8988T (cell line): ENCODE measurements at places on chromosomes 1 and 21.

GRCh38 chr1:209409780-209410179, 173.7 kb upstream of the CAMK1G start:
- no peak for DNase-seq

DNA sequence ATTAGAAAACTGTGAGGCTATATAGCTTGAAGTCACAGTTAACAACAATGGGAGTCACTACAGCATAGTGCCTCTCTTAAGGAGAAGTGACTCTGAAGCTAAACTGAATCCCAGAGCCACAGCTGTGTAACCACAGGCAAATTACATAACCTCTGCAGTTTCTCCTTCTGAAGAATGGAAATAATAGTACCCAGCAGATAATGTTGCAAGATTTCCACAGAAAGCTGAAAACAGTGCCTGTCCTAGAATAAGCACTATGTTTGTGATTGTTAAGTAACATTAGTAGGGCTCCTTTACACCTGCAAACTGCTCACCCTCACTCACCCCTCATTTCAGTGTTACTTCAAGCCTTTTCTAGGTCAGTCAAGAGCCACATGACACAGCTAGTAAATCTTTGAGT, 886.7 kb downstream of the PLA2G4A start:
- no peak for DNase-seq

GRCh38 chr1:35603468-35603867, 30.4 kb downstream of the TFAP2E start:
- no peak for DNase-seq

DNA sequence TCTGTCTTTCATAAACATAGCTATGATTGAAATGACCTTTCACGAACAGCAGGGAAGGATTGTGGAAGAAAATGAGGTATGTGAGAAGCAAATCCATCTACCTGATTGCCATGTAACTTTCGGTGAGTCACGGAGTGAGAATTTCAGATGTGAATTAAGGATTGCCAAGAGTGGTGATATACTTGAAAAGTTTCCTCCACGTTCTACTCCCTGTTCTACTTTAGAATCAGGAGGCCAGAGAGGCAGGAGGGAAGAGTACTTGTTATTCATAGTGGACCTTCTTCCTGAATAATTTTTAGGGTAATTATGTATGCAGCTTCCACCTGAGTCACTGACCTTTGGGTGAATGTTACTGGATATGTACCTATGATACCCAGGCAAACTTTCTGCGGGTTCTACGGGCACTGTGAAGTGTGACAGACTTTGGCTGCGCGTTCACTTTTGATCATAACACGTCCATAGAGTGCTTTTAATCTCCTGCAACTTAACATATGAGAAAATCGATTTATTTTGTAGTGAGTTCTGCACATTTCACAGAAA, 2.6 kb upstream of the KCNE1 start:
- DNase-seq = no peak

DNA sequence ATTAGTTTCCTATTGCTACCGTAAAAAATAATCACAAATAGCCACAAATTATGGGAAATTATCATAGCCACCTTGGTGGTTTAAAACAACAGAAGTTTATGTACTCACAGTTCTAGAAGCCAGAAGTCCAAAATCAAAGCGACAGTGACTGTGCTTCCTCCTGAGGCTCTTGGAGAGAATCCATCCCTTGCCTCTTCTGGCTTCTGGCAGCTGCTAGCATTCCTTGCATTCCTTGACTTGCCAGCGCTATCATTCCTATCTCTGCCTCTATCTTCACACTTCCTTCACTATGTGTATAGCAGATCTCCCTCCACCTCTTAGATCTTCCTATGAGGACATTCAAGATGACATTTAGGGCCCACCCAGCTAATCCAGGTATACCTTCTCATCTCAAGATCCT, 180.1 kb upstream of the USP25 start:
- no peak for DNase-seq

GRCh38 chr1:161706482-161707347, at the start of gene FCRLA:
FCRLA (plus strand) TSS chr1:161707229; CDS start chr1:161707265, 36 bp downstream.
- no peak for DNase-seq
